ENCODE measurements at places on chromosomes 6 and 20. TPM values are rescaled to one million over a fixed set of nuclear protein-coding genes. Genes with fewer than 3 reads are reported as not detected.

Gene ID4
- total RNA-seq: 0.60 TPM

Gene FOXQ1
- total RNA-seq: not detected

Gene NAPB
- total RNA-seq: 3.1 TPM

Gene MCCD1
- total RNA-seq: not detected

Gene LRRC73
- total RNA-seq: under 0.01 TPM

Data from lung microvascular endothelial cell (primary cell).